BJ (cell line): ENCODE measurements at places on chromosomes 5 and 9.

GRCh38 chr5:87242242-87242641, 25.4 kb upstream of the RASA1 start:
- DNase-seq = no peak

GRCh38 chr5:125897089-125897488, 526.1 kb upstream of the GRAMD2B start:
- no peak for DNase-seq

GRCh38 chr9:136862849-136863622, 3.1 kb downstream of the EDF1 start:
- no peak for DNase-seq

- no peak for DNase-seq
Measured at GRCh38 chr5:57703721-57704120, 221.1 kb upstream of the ACTBL2 start.

- no peak for DNase-seq
Measured at GRCh38 chr9:75864266-75864665, 26.2 kb upstream of the PCSK5 start.

GRCh38 chr9:135950135-135950682, 11.0 kb downstream of the UBAC1 start:
- DNase-seq = no peak

- DNase-seq = no peak
Measured at GRCh38 chr5:40378396-40379177, 301.1 kb upstream of the PTGER4 start.

GRCh38 chr9:107274953-107275422, 8.1 kb upstream of the RAD23B start:
- peak; percentile 97 for DNase-seq

- no peak for DNase-seq
Measured at GRCh38 chr5:37310360-37310759, 60.5 kb downstream of the NUP155 start.

- no peak for DNase-seq
Measured at GRCh38 chr9:8816361-8816760, 1016.8 kb upstream of the DMAC1 start.

GRCh38 chr5:118996098-118996497, 7.8 kb upstream of the DTWD2 start:
- no peak for DNase-seq

- DNase-seq = no peak
Measured at GRCh38 chr5:136051486-136052220, 22.9 kb downstream of the TGFBI start.

GRCh38 chr5:136023958-136024541, 4.7 kb upstream of the TGFBI start:
- DNase-seq = peak; percentile 60

GRCh38 chr5:88772831-88773230, 110.2 kb downstream of the MEF2C start:
- no peak for DNase-seq

- peak; percentile 95 for DNase-seq
Measured at GRCh38 chr5:10831419-10831818, 70.4 kb upstream of the DAP start.

DNA sequence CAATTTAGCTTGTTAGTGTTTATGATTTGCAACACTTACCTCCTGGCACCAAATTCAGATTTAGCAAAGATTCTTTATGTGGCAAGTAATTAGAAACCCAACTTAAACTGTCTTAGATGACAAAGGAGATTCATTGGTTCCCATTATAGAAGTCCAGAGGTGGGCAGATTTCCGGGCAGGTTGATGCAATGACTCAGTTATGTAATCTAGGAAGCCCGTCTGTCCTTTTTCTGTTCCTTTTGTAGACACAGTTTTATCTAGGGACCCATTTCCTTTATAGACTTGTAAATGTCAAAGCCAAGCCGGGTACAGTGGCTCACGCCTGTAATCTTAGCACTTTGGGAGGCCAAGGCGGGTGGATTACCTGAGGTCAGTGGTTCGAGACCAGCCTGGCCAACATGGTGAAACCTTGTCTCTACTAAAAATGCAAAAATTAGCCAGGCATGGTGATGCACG, 20.3 kb upstream of the ANKRD33B start:
- DNase-seq = no peak

- DNase-seq = no peak
Measured at GRCh38 chr5:147669169-147669869, 113.2 kb downstream of the JAKMIP2 start.
